ENCODE measurements at places on chromosomes 6 and 20.

DNA sequence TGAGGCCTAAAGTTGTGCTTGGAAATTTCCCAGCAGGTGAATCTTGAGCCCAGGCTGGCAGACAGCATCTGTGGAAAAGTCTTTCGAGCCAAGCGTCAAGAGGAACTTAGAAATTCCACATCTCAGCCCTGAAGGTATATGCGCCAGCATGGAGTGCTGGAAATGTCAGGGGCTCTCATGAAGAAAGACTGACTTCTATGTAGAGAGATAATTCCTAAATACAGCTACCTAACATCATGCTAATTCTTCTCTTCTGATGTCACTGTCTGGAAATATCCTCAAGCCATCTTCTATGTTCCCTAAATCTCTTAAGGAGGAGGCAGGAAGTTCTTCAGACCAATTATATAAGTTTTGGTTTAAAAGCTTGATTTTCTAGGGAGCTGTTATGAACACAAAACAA, 492.4 kb upstream of the MARCKS start:
- DNase-seq, result no peak

GRCh38 chr20:8210749-8211148, 78.7 kb downstream of the PLCB1 start:
- DNase-seq, result no peak

DNA sequence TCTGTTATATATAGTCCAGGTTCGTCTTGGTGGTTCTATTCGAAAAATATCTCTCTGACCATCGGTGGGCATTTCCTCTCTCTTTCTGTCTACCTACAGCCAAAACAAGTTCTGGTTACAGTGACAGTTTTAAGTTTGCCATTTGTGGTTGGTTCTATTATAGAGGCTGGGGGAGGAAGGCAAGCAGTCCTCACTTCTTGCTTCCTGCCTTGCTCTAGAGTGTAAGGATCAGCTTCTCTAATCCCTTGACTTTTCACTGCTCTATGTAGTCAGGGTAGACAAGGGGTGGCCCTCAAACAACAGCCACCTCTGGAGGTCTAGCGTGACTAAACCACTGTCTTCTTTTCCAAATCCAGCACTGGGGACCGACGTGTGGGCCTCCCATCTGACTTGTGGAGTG, 16.1 kb downstream of the E2F3 start:
- no peak for DNase-seq

DNA sequence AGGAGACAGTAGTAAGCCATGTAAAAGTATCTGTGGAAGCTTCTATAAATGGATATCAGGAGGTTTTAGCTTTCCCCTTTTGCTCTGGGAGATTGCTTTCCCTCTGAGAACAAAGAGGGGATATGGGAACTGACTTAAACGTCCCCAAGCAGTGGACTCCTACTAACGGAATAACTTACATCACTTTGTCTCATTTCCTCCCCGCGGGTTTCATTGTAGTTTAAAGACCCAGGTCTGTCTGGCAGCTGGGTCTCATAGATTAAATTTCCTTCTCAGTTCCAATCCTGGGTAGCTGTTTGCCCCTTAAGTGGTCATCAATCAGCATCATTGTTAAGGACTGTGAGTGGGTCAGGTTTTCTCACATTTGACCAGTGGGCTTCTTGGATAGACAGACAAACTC, 68.7 kb downstream of the PLAGL1 start:
- no peak for DNase-seq
